ENCODE measurements at places on chromosomes 6 and 20. TPM values are rescaled to one million over a fixed set of nuclear protein-coding genes. Genes with fewer than 3 reads are reported as not detected.

DNA sequence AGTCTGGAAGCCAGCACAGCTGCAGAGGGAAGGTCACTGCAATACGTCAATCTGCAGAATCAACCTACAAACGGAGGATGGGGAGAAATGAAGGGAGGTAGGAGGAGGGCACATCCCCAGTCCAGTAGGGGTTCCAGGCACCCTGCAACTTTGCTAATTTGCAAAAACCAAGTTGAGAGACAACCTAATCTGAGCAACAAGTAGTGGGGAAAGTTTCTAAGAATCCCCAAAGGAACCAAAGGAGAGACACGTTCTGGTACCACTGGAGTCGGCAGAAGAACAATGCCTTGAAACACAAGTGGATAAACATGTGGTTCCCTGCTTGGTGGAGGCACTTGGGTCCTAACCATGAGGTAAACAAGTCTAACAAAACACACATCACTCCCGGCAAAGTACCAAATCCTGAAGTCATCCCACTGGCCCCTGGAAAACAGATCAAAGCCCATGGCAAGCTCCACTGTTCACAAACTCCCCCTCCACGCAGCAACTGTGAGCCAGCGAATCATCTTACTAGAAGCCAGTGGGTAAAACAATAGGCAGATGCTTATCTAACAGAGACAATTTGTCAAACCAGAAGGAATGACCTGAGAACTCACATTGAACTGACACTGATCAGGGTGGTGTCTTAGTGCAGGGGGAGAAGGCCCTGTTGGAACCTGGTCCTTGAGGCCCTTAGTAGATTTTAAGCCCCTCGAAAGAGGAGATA lies 4.7 kb downstream of the MRPS18A start:
- DNase-seq = no peak

DNA sequence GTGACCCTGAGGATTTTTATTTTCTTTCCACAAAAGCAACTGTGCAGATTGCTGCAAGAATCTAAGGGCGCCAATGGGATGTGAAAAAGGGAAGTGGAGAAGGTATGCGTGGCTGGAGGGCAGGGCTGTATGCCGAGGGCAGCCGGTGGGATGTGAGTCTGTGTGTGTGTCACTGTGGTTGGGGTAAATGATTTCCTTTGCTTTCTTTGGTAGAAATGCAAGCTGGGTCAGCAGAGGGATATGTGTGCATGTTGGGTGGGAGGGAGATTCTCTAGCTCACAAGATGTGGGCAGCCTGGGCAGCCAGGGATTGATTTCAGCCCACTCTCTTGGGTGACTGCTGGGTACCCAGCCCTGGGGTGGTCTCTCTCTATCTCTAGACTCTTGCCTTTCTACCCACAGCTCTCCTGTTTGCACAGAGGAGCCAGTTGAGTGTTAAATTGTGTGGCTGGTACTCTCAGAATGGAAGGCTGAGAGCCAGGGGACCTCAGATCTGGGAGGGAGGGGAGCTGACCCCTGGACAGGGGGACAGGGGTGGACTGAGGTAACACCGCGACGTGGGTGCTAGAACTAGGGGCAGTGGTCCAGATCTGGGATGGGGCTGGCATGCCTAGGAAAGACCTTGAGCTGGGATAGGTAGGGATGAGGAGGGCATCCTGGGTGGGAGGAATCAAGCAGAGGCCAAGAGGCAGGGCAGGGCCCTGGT lies 136.8 kb upstream of the RNF24 start:
- DNase-seq = peak; percentile 83

PBOV1 gene
- not detected for total RNA-seq

PTPRK gene
- 0.81 TPM for total RNA-seq

GRCh38 chr6:89974834-89975233 lies 80.6 kb downstream of the GJA10 start:
- no peak for DNase-seq

- DNase-seq = no peak
Measured at GRCh38 chr6:43749461-43749860, 20.6 kb upstream of the VEGFA start.

DNA sequence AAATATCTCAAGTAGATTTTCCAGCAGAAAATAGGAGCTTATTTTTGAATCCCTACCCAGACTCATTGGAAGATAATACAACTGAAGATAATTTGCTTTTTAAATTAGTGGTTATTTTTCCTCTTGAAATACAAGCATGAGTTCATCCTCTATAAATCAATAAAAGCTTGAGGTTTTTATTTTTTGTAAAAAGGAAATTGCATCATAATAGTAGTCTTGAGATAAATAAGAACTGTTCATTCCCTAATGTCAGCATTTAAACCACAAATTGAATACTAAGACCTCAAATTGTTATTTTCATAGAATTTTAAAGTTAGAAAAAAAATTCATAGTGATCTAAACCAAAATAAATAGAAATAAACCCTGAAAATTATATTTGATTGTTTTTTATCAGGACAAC lies 719.1 kb downstream of the CD109 start:
- DNase-seq = no peak

RRAGD gene
- total RNA-seq = 7.8 TPM

OR2J3 gene
- total RNA-seq = not detected

BPIFB1 gene
- total RNA-seq = not detected

DNA sequence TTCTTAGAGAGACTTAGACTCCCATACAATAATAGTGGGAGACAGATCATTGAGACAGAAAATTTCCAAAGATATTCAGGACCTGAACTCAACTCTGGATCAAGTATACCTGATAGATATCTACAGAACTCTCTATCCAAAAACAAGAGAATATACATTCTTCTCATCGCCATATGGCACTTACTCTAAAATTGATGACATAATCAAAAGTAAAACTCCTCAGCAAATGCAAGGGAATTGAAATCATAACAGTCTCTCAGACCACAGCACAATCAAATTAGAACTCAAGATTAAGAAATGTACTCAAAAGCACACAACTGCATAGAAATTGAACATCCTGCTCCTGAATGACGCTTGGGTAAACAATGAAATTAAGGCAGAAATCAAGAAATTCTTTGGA lies 28.7 kb downstream of the PERP start:
- no peak for DNase-seq

DNA sequence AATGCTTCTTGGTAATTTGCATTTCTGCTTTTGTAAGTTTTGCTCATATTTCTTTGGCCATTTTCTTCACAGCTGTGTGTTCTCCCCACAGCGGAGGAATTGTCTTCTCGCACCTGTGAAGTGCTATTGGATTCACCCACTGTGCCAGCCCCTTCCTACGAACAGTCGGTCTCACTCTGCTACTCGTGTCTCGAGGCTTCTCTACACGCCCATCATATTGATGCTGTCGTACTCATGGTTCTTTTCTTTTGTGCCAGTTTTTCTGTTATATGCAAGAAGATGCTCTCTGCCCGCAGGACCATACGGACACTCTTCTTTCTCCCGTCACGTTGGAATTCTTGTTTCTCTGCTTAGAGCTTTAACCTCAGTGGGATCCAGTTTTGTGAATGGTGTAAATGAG lies 200.3 kb downstream of the DLL1 start:
- no peak for DNase-seq

- DNase-seq = no peak
Measured at GRCh38 chr6:43868467-43868866, 98.5 kb downstream of the VEGFA start.

KCNQ5 gene
- total RNA-seq = 6.7 TPM

- DNase-seq = no peak
Measured at GRCh38 chr20:44020406-44021148, 105.9 kb downstream of the TOX2 start.

DNA sequence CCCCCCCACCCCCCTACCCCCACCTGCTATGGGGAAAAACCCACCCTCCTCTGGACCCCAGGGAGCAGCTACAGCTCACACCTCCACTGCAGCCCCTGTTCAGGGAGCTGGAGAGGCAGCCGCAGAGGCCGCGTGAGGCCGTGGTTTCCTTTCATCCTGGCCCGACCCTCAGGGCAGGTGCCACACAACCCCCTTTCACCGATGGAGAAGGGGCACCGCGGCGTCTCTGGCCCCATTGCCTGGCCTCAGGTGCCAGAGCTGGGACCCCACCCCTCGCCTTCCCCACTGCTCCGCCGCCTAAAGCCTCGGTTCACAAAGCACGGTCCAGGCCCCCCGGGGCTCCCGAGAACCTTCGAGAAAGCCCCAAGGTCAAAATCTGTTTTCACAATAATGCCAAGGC lies 11.8 kb upstream of the KCNQ2 start:
- DNase-seq = no peak

DNA sequence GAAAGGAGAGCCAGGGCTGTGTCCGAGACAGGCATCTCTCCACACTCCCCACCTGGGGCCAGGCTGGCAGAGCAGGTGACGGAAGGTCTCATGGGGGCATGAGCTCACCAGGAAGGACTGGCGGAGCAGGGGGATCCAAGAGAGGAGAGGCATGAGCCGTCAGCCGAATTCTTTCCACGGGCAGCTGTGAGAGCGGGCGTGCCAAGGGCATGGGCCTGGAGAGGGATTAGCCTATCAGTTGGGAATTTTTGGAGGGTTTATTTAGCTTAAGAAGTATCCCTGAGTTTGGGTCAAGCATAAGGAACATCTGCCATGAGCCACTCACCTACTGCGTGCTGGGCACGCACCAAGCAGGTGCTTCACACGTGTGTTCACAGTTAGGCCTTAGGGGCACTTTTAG lies 60.2 kb upstream of the ZNFX1 start:
- DNase-seq = no peak

GRCh38 chr20:62805711-62806382 lies 1.2 kb downstream of the OGFR start:
- DNase-seq = no peak

- no peak for DNase-seq
Measured at GRCh38 chr6:117531346-117531745, 48.9 kb downstream of the DCBLD1 start.

GRCh38 chr6:157533048-157533871 lies 152.3 kb downstream of the ZDHHC14 start:
- no peak for DNase-seq

DNA sequence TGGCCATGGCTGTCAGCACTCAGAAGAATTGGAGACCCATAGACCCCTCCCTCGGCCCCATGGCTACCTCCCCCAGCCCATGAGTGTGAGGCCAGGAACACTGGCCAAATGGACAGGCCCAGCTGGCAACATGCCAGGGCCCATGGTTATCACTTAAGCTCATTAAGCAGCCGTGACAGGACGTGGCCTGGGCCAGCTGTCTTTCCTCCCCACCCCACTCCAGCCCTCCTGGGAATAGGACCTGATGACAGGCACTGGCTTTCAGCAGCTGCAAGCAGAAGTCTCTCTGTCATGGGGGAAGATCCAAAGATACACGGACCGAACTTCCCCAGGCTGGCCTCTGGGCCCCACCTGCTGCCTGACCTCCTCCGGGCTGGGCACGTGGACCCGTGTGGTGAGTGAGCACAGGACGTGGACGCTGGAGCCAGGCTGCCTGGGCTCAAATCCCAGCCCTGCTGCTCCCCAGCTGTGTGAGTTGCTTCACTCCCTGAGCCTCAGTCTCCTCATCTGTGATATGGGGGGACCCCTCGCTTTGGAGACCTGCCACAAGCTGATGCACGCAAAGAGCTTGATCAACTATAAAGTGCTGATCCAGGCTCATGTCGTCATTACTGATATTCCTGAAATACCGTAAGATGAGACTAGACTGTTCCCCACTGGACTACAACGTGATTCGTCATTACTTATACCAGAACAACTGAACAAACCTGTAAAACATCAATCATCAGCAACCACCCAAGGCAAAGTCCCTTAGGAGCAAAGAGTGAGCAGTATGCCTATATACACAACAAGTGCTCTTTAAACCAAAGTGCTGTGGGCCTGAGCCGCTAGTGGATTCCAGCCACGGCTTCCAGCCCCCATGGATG lies 22.0 kb upstream of the VSTM2L start:
- no peak for DNase-seq

- no peak for DNase-seq
Measured at GRCh38 chr6:39300739-39301138, 13.5 kb downstream of the KCNK17 start.

TCP11 gene
- total RNA-seq = 2.2 TPM

Measured in hematopoietic multipotent progenitor cell (in vitro differentiated cells).